ENCODE measurements at places on chromosomes 3 and 15.

GRCh38 chr15:56440214-56440770 is 24.6 kb downstream of the MNS1 start:
- no peak for DNase-seq

- no peak for DNase-seq
Observed at GRCh38 chr3:53318522-53318921, 28.8 kb downstream of the DCP1A start.

GRCh38 chr15:92661956-92662355 is 6.4 kb upstream of the FAM174B start:
- no peak for DNase-seq

- DNase-seq, result no peak
Observed at GRCh38 chr15:101023501-101024072, 104.4 kb downstream of the LRRK1 start.

- DNase-seq, result peak; percentile 93
Observed at GRCh38 chr3:133573054-133573628, 345 bp upstream of the CDV3 start.

GRCh38 chr15:98800437-98801233 is 152.3 kb downstream of the IGF1R start:
- no peak for DNase-seq

DNA sequence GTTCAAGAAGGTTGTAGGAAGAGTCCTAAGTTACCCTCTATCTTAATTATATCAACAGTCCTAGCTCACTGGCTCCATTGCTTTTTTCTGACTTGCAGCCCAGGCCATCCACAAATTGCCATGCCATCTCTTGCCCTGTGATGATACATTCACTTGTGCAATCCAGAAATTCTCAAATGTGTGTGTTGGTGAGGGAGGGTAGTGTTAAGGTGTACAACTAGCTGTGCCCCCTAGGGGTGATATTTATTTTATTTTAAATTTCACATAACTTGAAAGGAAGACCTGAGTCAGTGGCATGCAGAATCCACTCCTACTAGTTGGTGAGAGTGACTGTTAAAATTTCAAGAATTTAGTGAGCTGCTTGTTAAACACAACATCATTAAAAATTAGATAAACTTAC is 156.1 kb upstream of the ANKRD28 start:
- peak; percentile 14 for DNase-seq

GRCh38 chr3:168996622-168997021 is 666.9 kb downstream of the MECOM start:
- DNase-seq, result no peak

DNA sequence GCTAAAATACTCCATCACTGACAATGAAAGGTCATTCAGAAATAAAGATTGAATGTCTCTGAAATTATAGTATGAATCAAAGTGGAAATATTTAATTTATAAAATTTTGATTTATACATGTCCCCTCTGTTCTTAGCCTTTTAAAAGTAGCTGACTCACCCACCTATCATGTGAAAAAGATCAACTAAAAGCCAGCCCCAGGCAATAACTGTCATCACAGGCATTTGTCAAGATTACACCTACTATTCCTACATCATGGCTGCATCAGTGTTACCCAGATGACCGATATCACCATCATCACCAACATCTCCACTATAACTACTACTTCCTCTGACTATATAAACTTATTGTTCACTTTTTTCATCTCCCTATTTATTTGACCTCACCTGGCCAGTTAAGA is 14.3 kb upstream of the PIK3R4 start:
- no peak for DNase-seq

DNA sequence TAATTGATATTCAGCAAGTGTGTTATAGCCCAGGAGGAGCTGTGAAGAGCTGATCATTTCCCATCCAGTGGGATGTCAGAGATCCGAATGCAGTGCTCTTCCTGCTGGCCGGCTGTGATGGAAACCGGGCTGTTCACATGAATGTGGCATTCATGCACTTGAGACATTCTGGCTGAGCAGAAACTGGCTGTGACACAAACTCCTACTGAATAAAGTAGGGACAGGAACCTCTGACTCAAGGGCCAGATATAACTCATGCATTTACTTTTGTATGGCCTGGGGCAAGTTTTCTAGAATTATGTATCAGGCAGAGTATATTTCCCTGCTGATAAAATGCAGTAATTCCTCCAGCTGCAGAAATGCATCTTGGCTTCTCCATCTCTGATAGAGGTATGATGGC is 83.4 kb upstream of the FAM3D start:
- DNase-seq, result no peak

GRCh38 chr3:122497425-122497824 is 17.3 kb downstream of the KPNA1 start:
- DNase-seq, result no peak

DNA sequence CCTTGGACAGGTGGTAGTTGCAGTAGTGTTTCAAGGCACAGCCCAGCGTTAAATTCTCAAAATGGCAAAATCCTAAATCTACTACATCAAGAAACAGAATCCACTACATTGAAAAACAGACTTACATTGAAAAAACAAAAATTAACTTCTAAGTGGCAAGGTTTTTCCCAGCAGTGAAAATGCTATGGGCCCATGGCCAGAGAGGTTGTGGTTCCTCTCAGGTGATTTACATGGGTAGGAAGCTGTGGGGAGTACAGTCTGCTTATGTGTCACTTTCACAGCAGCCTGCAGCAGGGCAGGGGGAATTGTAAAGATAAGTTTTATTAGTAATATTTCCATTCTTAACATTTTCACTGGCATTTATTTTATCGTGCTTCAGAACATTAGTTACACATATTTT is 24.9 kb downstream of the TTC14 start:
- DNase-seq, result no peak

GRCh38 chr3:42351207-42351606 is 59.2 kb downstream of the LYZL4 start:
- no peak for DNase-seq

DNA sequence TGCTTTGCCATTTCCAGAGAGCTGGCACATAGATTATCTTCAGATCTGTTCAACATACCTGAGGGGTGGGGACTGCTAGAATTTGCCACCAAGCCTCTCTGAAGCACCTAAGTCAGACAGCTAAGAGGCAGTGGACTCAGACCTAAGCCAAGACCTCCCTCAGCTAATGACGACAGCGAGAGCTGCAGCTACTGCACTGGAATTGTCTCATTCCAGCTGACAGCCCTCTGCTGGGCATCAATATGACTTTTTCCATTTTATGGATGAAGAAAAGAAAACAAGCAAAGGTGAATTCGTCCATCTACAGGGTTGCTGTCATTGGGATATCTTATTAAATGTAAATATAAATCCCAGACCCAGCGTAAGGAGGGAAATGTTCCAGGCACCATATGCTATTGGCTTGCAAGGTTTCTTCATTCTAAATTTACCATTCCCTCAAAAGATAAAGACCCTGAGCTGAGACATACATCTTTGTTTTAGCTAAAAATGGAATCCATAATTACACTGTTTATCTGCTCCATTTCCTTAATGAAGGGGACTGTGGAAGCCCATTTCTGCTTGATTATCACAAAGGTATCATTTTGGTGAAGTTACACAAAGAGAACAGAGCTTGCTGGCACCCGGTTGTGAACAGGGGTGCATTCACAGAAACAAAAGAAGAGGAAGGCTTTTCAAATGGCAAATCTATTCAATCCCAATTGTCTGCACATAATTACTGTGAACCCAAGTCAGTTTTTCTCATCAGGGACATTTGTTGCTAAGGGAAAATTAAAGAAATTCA is 85.5 kb upstream of the LRTM1 start:
- DNase-seq, result no peak

GRCh38 chr3:133938770-133939462 is 43.2 kb upstream of the RAB6B start:
- DNase-seq, result no peak

- DNase-seq, result no peak
Observed at GRCh38 chr3:54882129-54882833, 45.6 kb downstream of the LRTM1 start.

- peak; percentile 20 for DNase-seq
Observed at GRCh38 chr15:44726136-44726535, 10.2 kb upstream of the TRIM69 start.

DNA sequence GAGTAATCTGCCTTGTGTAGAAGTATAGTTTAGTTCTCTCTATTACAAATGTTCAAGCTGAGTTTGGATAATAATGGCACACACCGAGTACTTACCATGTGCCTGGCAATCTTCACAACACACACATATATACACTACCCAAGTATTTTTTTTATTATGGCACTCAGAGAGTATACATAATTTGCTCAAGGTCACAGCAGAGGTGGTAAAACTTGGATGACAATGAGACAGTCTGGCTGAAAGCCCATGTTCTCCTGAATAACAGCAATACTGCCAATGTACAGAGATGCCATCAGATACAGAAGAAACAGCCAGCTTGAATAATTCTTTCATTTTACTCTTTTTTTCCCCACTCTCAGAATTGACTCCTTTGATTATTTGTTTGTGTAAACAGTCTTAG is 460.0 kb downstream of the CNTN6 start:
- no peak for DNase-seq

- DNase-seq, result no peak
Observed at GRCh38 chr3:9730657-9731205, 804 bp upstream of the BRPF1 start.

DNA sequence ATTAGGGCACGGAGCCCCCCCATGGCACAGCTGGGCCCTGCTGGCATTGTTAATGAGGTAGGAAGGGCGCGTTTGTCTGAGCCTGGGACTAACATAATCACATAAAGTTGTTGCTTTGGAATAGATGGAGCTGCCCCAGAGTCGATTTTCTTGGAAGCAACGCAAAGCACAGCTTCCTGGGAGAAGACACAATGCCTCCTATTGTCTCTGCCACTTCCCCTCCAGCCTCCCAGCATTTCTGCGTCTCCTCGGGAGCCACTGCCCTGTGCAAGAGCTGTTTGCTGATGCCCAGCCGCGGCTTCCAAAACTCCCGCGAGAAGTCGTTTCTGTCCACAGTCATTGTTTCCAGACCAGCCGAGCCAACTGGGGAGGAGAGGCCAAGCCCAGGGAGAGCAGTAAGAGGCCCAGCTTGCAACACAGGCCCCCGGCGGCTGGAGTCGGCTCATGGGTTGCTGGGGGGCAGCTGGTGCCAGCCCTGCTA is 18.1 kb upstream of the ALDH1A3 start:
- DNase-seq, result no peak

- DNase-seq, result no peak
Observed at GRCh38 chr15:69467636-69468035, 15.0 kb downstream of the RPLP1 start.

DNA sequence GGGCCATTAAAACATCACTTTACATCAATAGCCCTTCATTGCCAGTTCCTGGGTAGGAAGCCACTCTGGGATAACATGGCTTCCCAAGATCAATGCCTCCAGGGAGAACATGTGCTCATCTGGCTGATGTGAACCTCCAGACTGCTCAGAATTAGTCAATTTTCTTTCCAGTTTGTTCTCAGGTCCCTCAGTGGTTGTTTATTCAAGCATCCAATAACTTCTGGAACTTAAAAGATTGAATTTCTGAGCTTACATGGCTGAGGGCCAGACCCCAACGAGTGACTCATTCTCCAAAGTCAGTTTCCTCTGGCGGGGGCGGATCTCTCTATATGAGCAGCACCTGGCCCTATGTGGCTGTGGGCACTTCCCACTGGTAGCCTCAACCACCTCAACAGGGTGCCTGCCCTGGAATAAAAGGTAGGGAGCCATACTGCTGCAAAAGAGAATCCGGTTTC is 34.0 kb downstream of the LYZL4 start:
- DNase-seq, result no peak

All from germinal center (tissue), 1 donor.